Spinal cord (tissue), 10 donors: ENCODE measurements at places on chromosomes 7 and 10.

DNA sequence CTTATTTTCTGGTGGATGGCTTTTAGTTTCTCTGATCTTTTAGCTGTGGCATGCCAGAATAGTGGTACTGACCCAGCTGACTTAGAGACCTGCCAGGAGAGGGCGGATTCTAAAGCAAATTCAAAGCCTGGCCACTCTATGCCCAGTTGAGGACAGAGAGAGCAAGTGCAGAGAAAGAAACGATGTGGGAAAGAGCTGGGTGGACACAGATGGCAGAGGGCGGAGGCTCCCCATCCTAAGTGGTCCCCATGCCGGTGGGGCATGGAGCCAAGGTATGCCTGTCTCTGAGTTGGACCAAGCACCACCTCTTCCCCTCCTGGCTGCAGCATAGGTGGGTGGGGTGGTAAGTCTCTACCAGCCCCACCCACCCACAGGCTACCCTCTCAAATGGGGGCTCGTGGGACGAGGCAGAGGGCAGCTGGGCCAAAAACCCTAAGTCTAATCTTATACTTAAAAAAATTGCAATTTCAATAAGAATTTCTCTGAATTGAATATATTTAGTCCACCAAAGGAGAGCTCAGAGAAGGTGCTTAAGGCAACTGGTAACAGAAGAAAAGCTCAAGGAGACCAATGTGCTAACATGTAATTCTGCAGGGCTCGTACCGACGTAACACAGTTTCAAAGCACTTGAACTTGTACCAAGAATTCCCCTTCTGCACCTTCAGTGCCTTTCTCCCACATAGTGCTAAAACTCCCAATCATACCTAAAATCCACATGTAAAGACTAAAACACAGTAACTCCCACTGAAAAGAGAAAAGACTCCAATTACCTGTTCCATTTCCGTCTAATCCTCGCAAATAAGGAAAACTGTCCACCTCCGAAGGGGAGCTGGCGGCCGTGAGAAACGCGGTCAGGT lies 85.7 kb upstream of the NMT2 start:
- no peak for DNase-seq

DNA sequence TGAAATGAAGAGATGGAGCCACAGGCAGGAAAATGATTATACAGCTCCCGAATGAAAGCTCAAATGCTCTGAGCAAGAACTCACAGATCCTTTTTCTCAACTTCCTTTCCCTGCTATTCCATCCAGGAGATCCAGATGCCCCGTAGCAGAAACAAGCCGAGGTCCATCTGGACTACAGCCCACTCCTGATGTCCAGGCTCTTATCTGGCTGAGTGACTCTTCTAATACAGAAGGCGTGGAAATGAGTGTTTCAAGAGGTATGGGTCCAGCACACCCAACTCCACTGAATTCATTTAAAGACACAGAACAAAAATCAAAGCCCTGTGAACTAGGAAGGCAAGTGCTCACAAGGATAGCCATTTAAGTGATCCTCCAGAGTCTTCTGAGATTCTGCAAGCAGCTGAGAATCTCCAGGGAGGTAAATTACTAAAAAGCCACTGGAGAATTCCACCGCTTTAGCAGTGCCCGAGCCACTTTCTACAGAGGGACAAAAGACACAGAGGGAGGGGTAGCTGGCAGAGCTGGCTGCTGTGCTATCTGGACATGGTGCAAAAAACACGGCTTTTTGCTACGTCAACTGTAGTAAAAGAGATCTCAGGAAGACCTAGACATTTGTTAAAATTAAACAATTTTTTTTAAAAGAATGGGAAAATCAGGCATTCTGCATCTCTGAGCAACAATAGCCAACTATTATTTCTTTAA lies 24.5 kb downstream of the FAM171A1 start:
- no peak for DNase-seq

DNA sequence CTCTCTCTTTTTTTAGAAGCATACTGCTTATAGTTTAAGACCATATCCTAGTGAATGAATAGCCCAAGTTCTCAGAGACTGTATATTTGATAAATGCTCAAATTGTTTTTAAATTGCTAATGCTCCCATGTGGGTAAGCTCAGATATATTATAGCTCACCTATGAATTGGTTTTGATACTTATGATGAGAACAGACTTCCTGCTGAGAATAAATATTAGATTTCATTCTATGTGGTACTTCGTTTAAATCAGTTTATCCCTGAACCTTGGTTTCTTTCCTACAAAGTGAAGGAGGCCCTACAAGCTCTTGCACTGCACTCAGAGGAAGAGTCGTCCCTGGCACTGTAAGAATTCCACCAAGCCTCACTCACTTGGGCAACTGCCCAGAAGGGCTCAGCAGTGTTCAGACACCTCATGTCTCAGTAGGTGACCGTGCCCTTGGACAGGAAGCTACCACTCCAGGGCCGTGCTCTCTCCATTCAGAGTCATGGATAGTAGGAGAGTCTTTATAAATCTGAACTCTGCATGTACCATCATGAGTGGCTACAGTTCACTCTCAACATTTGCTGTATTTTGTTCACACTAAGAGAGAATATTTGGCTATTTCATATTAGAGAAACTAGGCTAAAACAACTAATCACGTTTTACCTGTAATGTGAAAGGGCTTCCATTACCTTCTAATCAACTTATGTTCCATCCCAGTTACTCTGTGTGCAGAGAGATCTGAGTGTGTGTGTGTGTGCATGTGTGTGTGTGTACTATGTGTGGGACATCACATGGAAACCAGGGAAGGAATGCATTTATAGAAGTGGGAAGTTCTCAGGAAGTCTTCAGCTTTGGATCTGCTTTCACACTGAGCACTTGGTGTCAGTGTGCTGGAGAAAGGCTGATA lies 93.8 kb downstream of the PTPRE start:
- no peak for DNase-seq

- DNase-seq = peak; percentile 34
Observed at GRCh38 chr7:134254311-134254710, 62.4 kb downstream of the SLC35B4 start.

DNA sequence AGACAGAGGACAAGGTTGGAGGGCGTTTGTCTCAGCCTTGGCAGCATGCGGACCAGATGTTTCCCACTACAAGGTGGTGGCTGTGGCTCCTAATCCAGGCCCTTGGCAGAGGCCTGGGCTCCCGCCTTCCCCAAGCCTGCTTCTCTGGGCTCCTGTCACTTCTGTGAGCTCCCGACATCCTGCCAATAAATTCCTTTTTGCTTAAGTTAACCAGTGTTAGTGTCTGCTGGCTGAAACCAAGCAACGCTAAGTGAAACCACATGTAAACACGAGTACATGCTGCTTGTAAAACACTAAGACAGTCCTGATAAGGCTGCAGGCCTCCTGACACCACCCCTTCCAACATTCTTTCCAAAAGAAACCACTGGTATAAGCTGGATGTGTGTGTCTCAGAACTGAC lies 263.6 kb upstream of the ZMIZ1 start:
- no peak for DNase-seq

GRCh38 chr7:75611557-75612178 lies 119.5 kb downstream of the SPDYE5 start:
- peak; percentile 80 for DNase-seq

DNA sequence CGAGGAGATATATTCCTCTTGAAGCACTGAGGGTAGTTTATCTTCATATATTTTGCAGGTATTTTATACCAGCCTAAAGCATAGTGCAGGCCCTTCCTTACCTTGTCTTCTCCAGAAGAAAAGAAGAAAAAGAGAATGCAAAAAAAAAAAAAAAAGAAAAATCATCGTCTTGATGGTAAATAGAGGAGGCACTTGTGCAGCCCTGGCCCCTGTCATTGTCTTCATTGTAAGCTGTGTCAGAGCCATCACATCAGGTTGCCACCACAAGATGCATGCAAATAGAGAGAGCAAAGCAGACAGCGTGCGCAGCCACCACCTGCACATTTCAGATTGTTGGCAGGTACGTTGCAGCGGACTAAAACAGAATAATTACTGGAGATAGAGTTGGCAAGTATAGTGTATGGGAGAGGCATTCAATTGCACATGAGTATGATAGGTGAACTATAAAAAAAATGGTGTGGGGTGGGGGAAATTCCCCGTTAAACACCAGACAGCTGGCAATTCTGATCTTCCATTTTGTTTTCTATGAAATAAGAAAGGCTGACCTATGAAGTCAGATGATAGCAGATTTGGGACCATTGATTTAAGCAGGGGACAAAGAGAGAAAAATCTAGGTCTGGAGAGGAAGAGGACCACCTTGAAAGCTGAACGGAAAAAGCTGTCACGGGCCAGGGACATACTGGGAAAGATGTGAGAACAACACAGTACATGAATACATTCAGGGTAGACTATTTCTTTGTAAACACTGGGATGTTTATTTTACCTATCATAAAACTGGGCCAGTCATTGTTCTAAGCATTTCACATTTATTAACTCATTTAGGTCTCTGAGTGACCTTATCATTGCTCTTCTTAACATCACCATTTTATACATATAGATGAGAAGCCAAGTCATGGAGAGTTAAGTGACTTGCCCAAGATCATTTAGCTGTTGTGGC lies 306.3 kb upstream of the SP8 start:
- no peak for DNase-seq

GRCh38 chr7:38052786-38053185 lies 125.3 kb upstream of the STARD3NL start:
- DNase-seq = peak; percentile 20

GRCh38 chr10:37854626-37855025 lies 2.8 kb downstream of the ZNF248 start:
- no peak for DNase-seq

- no peak for DNase-seq
Observed at GRCh38 chr7:140036224-140036962, 26.4 kb downstream of the PARP12 start.

- DNase-seq = no peak
Observed at GRCh38 chr7:1053816-1054370, 9.5 kb downstream of the GPR146 start.

DNA sequence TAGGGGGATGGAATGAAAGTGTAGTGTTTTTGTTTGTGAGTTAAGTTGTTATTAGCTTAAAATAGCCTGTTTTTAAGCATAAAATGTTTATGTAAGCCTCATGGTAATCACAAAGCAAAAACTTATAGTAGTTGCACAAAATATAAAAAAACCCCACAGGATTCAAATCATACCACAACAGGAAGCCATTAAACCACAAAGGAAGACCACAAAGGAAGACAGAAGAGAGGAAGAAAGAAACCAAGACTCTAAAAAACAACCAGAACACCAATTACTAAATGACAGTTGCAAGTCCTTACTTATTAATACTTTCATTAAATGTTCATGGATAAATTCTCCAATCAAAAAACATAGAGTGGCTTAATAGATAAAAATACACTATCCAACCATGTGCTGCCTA lies 63.6 kb downstream of the ANKRD7 start:
- DNase-seq = no peak

DNA sequence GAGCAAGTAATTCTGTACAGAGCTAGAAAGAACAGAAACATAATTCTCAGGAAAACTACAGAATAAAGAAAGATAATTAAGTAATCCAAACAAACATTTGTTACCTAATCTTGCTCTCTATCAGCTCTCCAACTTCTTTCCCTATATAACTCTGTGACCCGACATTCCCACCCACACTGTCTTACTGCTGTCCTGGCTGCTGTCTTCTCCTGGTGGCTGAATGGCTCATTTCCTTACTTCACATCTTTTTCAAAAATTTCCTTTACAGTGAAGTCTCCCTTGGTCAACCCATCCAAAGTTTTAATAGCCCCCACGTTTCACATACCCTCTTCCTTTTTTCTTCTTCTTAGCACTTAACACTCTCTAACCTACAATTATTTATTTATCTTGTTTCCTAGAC lies 64.0 kb downstream of the HYCC1 start:
- DNase-seq = no peak

GRCh38 chr10:14456870-14457266 lies 126.1 kb upstream of the FRMD4A start:
- no peak for DNase-seq

DNA sequence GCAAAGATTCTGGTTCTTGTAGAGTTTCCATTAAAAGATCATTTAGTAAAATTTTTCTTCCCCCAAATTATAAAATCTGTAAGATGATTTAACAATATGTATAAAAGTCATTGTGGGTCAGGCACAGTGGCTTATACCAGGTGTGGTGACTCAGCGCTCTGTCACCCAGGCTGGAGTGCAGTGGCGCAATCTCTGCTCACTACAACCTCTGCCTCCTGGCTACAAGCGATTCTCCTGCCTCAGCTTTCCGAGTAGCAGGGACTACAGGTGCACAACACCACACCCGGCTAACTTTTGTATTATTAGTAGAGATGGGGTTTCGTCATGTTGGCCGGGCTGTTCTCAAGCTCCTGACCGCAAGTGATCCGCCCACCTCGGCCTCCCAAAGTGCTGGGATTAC lies 68.0 kb downstream of the SEPTIN14 start:
- DNase-seq = no peak

DNA sequence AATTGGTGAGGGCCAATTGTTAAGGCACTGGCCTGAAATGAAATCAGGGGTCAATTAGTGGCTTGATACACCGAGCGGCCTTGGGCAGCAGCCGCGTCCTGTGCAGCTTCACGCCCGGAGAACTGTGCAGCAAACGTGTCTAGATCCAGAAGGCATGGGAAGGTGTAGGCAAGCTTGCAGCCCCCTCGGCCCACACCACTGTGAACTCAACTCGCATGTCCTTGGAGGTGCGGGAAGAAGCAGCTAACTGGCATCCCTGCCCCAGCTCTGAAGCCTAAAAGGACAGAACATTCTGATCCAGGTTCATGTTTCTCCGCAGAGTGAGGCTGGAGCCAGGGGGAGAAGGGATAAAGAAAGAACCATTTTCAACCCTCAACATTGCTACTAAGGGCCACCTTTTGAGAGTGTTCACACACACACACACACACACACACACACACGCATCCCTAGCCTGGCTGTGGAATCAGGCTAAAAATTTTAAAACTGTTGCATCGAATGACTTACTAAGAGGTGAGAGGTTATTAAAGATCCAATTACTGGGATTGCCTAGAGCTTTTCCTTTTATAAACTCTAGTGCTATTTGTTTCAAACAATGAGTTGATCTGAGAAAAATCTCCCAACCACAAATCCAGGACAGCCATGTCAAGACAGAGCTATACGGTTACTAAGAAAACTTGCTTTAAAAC lies 104.0 kb downstream of the PARP12 start:
- DNase-seq = no peak

DNA sequence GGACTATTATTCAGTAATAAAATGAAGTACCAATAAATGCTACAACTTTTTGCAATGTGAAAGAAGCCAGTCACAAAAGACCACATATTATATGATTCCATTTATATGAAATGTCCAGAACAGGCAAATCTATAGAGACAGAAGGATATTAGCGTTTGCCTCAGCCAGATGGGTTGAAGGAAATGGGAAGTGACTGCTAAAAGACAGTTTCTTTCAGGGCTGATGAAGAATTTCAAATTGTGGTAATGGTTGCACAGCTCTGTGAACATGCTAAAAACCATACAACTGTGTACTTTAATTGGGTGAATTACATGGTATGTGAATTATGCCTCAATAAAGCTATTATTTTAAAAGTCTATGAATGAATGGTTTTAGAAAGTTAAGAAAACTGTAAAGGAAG lies 23.9 kb upstream of the REEP3 start:
- no peak for DNase-seq

DNA sequence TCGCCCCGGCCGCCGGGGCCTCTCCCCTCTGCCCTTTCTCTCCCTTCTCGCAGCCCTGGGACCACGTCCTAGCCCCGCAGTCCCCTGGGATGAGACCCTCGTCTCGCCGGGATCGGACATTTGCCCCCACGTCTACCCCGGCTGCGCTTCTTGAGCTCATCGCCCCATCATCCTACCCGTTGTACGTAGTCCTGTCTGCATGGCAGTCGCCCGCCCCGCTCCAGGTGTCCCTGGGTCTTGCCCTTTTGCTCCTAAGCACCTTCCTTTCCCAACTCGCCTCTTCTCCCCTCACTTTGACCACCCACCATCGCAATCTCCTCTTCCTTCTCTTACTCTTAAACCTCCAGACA lies 582 bp downstream of the TPST1 start:
- DNase-seq = no peak

- DNase-seq = no peak
Observed at GRCh38 chr7:24729365-24730017, 27.8 kb downstream of the GSDME start.
